Fibroblast of skin of scalp (primary cell): ENCODE measurements at places on chromosomes 7 and 10.

GRCh38 chr7:92025260-92025659 lies 84.6 kb downstream of the AKAP9 start:
- DNase-seq = peak; percentile 85

- no peak for DNase-seq
Observed at GRCh38 chr7:98351136-98351535, 49.8 kb downstream of the BAIAP2L1 start.

DNA sequence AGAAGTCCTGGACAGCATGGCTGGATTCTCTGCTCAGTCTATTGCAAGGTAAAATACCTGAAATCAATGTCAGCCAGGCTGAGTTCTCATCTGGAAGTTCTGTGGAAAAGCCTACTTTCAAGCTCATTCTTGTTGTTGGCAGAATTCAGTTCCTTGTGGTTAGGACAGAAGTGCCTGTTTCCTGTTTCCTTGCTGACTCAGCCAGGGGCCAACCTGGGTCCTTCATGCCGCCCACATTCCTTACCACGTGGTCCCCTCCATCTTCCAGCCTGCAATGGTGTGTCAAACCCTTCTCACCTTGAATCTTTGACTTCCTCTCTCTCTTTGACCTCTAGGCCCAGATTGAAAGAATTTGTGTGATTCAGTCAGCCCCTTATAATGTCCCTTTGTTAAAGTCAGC lies 197.1 kb upstream of the STK17A start:
- no peak for DNase-seq

DNA sequence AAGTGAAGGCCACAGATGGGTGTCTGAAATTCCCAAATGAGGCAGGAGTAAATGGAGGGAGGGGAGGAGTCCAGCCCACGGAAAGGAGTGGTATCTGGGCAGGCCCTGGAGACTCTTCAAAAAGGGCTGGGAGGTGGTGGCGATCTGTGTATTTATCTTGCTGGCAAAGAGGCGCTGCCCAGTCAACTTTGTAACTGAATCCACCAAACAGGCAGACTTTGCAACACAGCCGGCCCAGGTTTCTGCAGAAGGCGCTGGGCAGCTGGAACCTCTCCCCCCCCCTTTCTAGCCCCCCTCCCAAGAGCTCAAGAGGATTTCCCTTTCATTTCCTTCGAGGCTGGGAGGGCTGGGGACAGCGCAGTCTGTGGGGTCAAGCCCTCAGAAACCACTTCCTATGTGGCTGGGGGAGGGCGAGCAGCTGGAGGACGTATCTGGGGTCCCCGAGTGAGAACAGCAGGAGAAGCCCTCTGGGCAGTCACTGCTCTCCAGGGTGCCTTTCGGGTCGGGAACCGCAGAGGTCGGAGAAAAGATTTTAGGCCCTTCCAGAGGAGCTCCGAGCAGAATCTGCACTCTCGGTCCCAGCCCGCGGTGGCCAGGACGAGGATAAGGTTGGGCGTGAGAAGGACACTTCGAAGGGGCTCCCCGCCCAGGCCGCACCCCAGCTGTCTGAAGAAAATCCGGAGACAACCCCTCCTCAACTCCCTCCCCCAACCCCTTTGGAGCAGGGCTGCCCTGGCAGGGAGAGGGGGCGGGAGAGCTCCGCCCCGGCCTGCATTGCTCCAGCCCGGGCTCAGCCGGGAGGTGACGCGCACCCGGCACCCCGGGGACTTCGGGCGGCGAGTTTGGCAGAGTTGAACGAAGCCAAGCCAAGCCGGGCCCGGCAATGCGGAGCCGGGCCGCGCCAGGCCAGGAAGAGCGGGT lies 965 bp downstream of the ZCCHC24 start:
- DNase-seq = peak; percentile 65

DNA sequence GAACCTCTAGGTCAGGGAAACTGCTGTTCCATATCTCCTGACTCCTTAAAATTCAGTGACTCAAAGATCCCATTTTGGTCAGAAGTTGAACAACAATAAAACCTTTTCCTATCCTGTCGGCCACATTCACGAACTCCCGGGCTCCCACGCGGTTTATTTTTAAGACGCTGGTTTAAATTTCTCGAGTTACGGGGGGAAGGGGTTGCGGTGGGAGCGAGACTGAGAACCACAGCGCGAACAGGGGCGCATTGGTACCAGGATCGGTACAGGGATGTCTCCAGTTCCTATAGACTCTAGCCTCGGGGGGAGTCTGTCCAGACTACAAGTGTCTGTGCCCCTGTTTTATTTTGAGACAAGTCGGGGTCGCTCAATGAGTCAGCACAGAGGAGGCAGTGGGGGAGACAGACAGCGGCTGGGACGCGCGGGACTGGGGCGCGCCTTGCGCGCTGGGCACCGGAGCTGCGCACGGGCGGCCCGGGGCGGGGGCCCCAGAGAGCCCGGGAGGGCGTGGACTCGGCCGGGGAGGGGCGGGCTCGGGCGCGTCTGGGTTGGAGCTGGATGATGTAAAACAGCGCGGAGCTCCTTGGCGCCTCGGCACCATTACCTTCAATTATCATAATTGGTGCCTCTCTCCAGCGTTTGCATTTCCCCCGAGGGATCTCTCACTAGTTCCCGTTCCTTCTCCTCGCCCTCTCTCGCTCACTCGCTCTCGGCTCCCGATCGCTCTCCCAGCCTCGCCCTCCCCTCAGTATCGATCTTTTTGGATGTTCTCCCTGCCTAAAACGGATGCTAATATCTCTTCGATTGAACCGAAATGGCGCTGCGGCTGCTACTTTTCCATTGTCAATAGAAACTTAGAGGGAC lies 8.7 kb upstream of the BAMBI start:
- peak; percentile 42 for DNase-seq
